Activated CD8-positive, alpha-beta memory T cell treated with anti-CD3 and anti-CD28 coated beads for 4 hours (primary cell): ENCODE measurements at places on chromosomes 5 and 9.

DNA sequence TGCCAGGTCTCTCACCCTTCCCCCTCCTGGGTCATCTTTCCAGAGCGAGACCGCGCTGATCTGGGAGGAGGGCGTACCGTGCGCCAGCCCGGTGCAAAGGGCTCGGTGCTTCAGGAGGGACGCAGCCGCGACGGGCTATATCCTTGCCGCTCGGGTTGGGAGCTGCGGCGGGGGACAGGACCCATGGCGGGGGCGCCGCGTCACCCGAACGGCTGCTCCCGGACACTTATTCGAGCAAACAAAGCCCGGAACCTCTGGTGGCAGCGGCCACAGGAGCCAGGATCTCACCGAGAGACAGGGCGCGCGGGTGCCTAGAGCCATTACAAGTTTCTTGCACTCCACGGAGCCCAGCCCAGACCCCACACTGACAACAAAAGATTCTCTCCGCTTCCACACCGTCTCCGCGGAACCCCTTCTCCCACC lies 1.3 kb downstream of the SEMA6A start:
- DNase-seq, result no peak

GRCh38 chr5:134226441-134227192 lies 744 bp upstream of the PPP2CA start:
- DNase-seq, result no peak

DNA sequence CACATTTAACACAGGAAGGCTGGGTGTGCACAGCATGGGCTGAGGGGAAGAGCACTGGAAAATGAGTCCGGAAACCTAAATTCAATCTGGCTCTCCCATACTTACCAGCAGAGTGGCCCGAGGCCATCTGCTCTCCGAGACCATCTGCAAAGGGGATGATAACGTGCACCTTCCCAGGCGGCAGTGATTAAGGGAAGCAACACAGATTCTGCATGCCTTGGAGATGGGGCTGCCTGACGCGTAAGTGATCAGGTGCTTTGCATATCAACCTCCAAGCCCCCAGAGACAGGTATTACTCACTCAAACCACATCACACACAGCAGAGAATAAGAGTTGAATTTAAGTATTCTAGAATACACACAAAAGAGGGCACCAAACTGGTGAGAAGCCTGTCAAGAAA lies 9.1 kb downstream of the EPB41L4B start:
- no peak for DNase-seq

GRCh38 chr5:78568212-78568611 lies 80.4 kb downstream of the LHFPL2 start:
- no peak for DNase-seq

- no peak for DNase-seq
These were observed 292.8 kb downstream of the YTHDC2 start for GRCh38 chr5:113806250-113806649.

DNA sequence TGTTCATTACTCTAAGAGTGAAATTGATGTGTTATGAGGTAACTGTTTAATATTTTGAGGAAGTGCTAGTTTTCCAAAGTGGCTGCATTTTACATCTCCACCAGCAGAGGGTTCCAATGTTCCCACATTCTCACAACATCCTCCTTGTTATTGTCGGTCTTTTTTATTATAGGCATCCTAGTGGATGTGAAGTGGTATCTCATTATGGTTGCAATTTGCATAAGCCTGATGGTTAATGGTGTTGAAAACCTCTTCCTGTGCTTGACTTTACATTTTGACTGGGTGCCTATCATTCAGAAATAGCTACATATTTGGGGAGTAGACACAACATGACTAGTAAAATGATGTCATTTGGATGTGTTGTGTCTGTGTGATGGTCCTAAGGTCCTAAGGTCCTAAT lies 143.6 kb downstream of the MRPS30 start:
- no peak for DNase-seq

- DNase-seq, result no peak
These were observed 779.4 kb downstream of the SEMA5A start for GRCh38 chr5:8766448-8766847.

DNA sequence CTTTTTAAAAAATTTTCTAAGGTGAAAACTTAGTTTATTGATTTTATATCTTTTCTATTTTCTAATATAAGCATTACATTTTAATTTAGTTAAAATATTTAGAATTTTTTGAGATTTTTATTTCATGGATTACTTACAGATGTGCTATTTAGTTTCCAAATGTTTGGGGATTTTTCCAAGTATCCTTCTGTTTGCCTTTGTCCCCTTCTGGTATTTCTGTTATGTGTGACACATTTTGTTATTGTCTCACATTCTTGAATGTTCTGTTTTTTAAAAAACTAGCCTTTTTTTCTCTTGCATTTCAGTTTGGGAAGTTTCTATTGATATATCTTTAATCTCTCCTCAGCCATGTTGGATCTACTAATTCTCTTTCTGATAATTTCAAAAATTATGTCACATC lies 234.9 kb downstream of the FAM170A start:
- DNase-seq, result no peak

GRCh38 chr9:15154677-15155076 lies 152.3 kb downstream of the TTC39B start:
- DNase-seq, result no peak

DNA sequence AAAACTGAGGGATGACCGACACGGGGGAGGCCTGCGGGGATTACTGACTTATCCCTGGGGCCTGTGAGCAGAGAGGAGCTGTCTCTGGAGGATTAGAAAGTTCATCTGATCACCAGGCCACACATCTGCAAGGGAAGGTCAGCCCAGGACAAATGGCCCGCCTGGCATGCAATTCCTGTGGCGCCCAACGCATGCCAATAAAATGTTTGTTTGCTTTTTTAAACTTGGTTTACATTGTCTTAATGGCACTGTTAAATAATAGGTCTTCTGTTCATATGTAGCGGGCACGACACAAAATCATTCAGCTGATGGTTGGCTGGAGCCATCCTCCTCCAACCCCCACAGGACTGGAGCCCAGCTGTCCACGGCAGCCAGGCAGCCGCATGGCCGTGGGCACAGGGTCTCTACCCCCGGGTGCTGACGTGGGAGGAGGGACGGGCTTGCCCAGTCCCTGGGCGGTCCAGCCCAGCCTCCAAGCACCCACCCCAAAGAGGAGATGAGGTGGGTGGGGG lies 41.0 kb upstream of the SLC12A7 start:
- DNase-seq, result no peak

GRCh38 chr5:5421149-5421960 lies 1.1 kb upstream of the ICE1 start:
- DNase-seq, result no peak

DNA sequence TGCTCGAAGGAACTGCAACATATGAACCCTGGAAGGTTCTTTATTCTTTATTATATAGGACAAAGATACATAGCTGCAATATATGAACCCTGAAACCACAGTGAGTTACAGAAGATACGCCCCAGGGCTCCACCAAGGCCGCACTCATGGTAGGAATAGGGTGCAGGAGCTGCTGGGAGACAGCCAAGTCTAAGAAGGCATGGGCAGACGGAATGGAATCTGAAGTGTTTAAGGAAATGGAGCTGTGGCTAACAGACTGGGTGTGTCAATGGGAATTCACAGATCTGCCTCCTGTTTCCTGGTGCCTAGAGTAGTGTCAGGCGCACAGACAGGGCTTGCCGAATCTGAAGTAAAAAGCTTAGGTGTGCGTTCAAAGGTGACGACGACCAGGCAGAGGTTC lies 286.4 kb downstream of the DENND1A start:
- no peak for DNase-seq

DNA sequence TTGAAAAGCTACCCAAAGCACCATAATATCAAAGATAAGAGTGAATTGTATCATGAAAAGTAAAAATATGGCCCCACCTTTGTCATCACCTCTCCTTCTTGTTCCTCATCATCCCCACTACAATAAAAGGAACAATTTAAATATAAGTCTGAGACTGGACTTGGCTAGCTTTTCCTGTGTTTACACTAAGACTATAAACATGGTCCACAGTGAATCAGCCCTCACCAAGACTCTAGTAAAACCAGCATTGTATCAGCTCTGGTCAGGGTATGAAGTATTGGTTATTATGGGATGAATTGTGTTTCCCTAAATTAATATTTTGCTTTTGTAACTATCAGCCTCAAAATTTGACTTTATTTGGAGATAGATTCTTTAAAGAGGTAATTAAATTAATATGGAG lies 105.4 kb downstream of the SLC25A46 start:
- no peak for DNase-seq

DNA sequence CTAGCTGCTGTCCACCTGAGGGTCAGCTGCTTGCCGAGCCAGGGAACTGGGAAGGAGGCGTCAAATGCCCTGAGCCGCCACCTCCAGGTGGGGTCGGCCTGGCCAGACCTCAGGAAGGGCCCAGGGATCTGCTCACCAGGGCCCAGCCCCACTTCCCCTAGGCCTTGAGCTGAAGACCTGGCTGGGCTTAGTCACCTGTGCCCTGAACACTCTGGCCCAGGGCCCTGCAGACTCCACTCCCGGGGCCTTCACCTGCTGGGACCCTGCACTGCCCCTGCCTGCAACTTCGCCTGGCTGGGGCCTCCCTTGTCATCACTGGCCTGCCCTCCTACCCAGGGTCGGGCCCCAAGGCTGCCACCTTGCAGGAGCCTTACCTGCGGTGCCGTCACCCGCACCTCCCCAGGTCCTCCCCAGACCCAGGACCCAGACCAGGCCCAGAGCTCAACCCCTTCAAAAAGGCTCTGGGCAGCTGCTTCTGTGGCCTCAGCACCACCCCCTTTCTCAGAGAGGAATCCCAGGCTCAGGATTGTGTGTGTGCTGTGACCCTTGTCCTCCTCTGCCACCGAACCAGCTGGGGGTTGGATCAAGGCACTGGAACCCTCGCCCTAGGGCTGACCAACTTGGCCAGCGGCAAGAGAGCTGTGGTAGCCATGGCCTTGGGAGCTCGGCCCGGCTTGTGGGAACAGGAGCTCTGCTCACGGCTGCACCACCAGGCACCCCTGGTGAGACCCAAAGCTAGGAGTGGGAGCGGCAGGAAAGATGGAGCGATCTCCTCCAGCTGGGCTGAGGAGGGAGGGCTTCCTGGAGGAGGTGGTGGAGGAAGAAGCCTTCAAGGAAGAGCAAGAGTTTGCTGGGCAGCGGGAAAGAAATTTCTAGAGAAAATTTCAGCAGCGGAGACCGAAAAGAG lies 1.2 kb upstream of the NELFB start:
- no peak for DNase-seq

DNA sequence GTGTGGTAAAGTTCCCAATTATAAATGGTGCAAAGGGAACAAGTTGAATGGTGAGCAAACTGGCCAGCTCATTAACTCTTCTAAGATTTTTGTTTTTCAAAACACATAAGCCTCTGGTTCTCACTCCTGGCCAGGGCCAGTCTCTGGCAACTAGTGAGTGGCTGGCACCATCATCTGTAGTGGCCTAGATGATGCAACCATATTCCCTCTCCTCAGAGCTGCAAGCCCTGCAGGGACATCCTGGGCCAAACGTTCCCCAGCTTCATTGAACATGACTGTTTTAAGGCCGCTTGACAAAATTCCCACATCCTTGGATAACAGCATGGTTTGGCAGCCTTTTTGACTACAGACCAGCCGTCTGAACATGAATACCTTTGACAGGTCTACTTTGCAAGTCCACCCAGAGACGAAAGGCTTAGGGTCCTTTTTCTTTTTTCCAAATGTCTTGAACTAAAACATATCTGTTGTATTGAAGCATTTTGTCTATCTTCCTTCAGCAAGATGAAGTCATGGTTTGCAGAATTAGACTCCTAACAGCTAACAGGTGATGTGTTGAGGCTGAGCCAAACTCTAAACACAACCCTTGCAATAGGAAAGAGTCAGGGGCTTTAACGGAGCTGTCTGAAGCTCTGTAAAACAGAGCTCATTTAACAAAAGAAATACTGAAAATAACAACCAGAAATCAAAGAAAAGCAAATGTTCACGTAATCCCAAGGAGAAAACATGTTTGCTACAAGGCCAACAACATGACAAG lies 23.8 kb downstream of the MACROH2A1 start:
- no peak for DNase-seq

DNA sequence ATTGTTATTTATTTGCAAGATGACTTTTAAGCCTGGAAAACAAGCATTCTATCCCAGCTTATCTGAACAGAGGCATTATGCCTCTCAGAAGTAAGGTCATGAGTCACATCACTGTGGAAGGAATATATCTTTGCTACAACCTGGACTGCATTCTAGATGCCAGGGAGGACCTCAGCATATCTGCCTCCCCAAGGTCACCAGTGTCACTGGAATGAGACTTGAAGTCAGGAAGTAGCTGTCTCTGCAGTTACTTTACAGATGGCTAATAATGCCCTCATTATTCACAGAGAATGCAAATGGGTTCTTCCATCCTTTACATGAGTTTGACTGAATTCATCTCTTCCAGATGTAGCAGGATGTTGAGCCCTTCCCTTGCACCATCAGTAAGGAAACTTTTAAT lies 4.4 kb upstream of the FAM13B start:
- no peak for DNase-seq

- no peak for DNase-seq
These were observed 529 bp downstream of the CSNK1A1 start for GRCh38 chr5:149550594-149551226.
